ENCODE measurements at places on chromosomes 5 and 9. TPM values are rescaled to one million over a fixed set of nuclear protein-coding genes. Genes with fewer than 3 reads are reported as not detected.
A peak's percentile ranks its signal among the peaks of the same experiment; 100 is the strongest.

- H3K27ac ChIP-seq = peak overlapping the region; percentile 57
- no peaks in the 10 kb centered on the region for H3K27me3 ChIP-seq
- peak; percentile 73 for DNase-seq
- H3K4me1 ChIP-seq = peaks cover 12% of the 10 kb centered on the region
- H3K36me3 ChIP-seq = no peaks in the 10 kb centered on the region
- peak overlapping the region; percentile 54 for H3K4me3 ChIP-seq
Observed at GRCh38 chr9:94668928-94669729, 29.8 kb upstream of the FBP1 start.

DNA sequence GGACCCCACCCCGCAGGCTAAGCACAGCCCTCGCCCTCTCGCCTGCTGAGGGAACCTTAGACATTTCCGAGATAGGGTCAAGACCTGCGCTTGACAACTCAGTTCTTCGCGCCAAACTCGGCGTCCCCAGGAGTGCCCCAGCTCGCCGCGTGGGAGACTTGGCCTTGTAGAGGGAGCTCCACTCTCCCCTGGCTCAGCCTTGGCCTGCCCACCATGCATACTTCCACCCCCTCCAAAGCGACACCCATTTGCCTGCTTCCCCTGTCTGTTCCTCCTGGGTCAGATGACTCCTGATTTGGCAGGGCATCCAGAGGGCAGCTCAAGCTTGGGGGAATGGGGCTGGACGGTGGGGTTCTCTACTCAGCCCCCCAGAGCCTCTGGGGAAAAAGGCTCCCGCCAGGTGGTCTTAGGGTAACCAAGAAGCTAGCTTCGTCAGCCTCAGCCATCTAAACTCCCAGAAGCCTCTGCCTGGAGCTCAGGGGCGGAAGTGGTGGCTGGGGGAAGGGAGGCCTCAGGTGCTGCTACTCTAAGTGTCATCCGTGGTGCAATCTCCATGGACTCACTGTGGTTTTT, 560 bp downstream of the DOCK2 start:
- peaks cover 12% of the 10 kb centered on the region for H3K27me3 ChIP-seq
- H3K36me3 ChIP-seq = no peaks in the 10 kb centered on the region
- peak overlapping the region; percentile 64 for H3K4me3 ChIP-seq
- DNase-seq = peak; percentile 67
- peaks cover 12% of the 10 kb centered on the region for H3K4me1 ChIP-seq

Gene F2RL2
- not detected for total RNA-seq

DNA sequence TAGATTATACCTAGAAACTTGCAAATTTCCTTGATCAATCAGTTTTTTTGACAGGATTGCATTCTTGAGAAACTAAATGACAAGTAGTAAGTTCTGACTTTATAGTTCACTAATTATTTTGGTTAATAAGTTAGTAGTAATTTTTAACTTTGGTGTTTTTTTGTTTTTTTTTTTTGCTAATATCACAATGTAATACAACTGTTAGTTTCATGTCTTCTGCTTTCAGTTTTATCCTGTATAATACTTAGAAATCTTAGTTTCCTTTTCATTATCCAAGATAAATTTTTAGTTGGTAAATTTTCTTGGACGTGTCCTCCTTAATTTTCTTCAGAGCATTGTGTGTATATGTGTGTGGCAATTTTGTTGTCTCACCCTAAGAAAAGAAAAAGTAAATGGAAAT, 57.8 kb downstream of the CWC27 start:
- no peak overlapping the region for H3K4me3 ChIP-seq
- no peaks in the 10 kb centered on the region for H3K36me3 ChIP-seq

DNA sequence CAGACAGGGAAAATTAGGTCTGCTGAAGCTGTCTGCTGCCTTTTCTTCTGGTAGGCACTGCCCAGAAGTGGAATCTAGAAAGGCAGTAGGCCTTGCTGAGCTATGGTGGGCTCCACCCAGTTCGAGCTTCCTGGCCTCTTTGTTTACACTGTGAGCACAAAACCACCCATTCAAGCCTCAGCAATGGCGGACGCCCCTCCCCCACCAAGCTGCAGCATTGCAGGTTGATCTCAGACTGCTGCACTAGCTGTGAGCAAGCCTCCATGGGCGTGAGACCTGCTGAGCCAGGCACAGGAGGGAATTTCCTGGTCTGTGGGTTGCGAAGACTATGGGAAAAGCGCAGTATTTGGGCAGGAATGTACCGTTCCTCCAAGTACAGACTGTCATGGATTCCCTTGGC, 18.5 kb downstream of the AGTPBP1 start:
- DNase-seq = no peak
- H3K4me3 ChIP-seq = no peak overlapping the region
- H3K36me3 ChIP-seq = no peaks in the 10 kb centered on the region
- H3K4me1 ChIP-seq = no peaks in the 10 kb centered on the region

DNA sequence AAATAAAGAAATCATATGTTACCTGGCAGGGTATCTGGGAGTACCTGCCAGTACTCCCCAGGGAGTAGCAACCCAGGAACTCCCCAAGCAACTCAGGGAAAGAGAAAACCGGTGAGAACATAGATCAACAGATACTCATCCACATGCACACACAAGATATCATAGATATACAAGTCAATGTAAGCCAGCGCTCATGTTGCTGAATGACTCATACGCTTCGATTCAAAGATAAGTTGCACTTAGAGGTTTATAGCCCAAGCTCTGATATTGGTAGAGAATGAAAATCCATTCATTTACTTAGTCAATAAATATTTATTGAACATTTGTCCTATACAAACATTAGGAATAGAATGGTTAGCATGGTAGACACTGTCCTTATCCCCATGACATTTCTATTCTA, 219.1 kb upstream of the TRPC7 start:
- no peaks in the 10 kb centered on the region for H3K27me3 ChIP-seq
- no peak overlapping the region for H3K27ac ChIP-seq
- H3K4me3 ChIP-seq = no peak overlapping the region
- no peaks in the 10 kb centered on the region for H3K4me1 ChIP-seq
- no peak for DNase-seq

- no peak for DNase-seq
- H3K36me3 ChIP-seq = no peaks in the 10 kb centered on the region
- H3K4me3 ChIP-seq = no peak overlapping the region
- no peak overlapping the region for H3K27ac ChIP-seq
- H3K4me1 ChIP-seq = no peaks in the 10 kb centered on the region
Observed at GRCh38 chr5:66603881-66604280, 7.7 kb downstream of the MAST4 start.

GRCh38 chr5:76742583-76742982, 26.7 kb downstream of the F2R start:
- H3K27me3 ChIP-seq = no peaks in the 10 kb centered on the region
- H3K27ac ChIP-seq = no peak overlapping the region
- peaks cover 5% of the 10 kb centered on the region for H3K4me1 ChIP-seq
- no peak for DNase-seq
- H3K4me3 ChIP-seq = no peak overlapping the region

DNA sequence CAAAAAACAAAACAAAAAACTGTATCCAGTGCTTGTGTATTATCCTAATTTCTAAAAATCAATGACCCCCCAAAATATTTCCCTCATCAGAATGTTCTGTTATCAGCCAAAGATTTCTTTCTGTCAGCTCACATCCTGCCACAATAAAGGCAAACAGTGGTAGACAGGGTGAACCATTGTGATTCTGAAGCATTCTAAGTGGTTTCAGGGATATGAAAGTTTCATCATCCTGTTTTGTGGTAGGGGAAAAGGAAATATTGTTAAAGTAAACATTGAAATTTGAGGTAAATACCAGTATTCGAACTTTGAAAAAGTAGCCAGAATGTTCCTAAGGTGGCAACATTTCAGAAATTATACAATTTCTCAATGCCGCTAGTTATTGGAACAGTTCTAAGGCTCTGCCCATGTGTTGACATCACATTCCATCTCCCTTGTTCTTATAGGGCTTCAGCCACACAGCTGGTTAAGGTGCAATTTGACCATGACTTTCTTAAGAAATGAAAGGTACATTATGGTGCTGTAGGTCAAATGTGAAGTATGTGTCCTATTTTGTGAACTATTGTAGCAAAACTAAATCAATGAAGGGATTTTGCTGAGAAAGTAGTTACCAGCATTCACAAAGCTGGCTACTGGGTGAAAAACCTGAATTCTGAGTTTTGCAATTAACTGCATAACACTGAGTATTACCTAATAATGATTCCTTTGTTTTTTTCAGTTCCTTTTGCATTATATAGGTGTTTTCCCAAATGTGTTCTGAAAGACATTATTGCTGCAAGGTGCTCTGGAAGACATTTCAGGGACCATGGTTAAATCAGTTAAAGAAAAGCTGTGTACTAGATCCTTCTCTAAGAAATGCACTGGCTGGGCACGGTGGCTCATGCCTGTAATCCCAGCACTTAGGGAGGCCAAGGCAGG, 107.6 kb upstream of the RASGRF2 start:
- no peak overlapping the region for H3K27ac ChIP-seq
- no peaks in the 10 kb centered on the region for H3K4me1 ChIP-seq
- H3K36me3 ChIP-seq = peaks cover 21% of the 10 kb centered on the region
- no peak for DNase-seq
- H3K4me3 ChIP-seq = no peak overlapping the region

DNA sequence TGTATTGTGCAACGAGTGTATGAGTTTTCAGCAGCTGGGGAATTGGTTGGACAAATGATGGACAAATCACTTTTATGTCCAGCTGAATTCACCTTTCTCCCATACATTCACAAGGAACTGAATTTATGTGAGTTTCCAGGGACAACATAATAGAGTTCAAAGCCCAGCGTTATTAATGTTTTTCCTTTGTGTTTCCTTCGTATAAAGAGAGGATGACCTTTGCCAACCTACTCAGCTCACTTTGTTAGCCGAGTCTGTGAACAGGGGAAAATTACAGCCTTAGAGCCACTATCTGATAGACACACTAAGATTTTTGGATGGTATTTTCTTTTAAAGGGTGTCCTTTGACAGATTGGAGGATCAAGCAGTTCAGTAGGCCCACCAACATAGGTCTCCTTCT, 352.5 kb downstream of the KIF4B start:
- no peak for DNase-seq
- H3K36me3 ChIP-seq = no peaks in the 10 kb centered on the region
- no peak overlapping the region for H3K4me3 ChIP-seq
- H3K4me1 ChIP-seq = no peaks in the 10 kb centered on the region
- H3K27ac ChIP-seq = no peak overlapping the region

DNA sequence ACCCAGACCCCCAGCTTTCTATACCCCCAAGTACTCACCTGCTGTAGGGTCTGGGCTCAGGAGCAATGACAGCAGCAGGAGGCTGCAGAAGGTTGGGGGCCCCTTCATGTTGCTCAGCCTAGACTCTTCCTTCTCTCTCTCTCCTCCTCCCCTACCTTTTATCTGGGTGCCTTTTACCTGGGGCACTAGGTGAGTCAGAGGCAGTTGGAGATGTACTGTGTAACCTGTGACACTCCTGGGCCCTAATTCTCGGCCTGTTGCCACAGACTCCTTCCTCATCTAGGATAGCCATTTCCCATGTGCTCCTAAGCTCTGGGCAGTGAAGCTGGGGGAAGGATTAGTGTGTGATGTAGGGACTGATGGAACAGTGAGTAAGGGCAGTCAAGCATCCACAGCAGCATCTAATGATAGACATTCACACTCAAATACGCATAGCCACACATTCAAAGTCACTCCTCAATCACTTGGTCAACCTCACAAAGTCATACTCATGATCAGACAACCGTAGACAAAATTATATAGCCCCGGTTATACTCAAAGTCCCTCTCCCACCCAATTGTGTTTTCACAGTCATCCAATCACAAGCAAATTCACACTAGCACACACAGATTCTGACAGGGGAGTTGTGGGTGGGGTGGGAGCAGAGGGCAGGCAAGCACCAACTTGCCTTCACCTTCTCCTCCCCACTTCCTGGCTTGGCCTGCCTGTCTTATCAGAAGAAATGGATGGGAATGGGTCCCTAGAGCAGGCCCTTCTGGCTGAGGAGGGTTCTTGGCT, at the start of gene CCL27:
TSS of gene CCL27 (minus strand) at position 132 of the 777 bp plus-strand sequence. CDS start at position 108, 24 bp downstream.
- peaks cover 23% of the 10 kb centered on the region for H3K36me3 ChIP-seq
- no peak within 1 kb of the TSS for H3K4me3 ChIP-seq
- H3K4me1 ChIP-seq = peaks cover 24% of the 10 kb centered on the region
- DNase-seq = no peak
- H3K27ac ChIP-seq = no peak within 1 kb of the TSS

All from lower lobe of right lung (tissue), 2 donors.